ENCODE measurements at places on chromosomes 11 and 22.

GRCh38 chr11:8259306-8259959 is 4.2 kb downstream of the LMO1 start:
- DNase-seq = no peak

- DNase-seq = no peak
Observed at GRCh38 chr11:114340311-114341131, 44.3 kb downstream of the NNMT start.

- no peak for DNase-seq
Observed at GRCh38 chr11:70348608-70349007, 49.7 kb upstream of the CTTN start.

GRCh38 chr11:125180413-125181305 is 16.1 kb downstream of the PKNOX2 start:
- DNase-seq = no peak

- DNase-seq = no peak
Observed at GRCh38 chr22:40678493-40679248, 613 bp upstream of the MCHR1 start.

DNA sequence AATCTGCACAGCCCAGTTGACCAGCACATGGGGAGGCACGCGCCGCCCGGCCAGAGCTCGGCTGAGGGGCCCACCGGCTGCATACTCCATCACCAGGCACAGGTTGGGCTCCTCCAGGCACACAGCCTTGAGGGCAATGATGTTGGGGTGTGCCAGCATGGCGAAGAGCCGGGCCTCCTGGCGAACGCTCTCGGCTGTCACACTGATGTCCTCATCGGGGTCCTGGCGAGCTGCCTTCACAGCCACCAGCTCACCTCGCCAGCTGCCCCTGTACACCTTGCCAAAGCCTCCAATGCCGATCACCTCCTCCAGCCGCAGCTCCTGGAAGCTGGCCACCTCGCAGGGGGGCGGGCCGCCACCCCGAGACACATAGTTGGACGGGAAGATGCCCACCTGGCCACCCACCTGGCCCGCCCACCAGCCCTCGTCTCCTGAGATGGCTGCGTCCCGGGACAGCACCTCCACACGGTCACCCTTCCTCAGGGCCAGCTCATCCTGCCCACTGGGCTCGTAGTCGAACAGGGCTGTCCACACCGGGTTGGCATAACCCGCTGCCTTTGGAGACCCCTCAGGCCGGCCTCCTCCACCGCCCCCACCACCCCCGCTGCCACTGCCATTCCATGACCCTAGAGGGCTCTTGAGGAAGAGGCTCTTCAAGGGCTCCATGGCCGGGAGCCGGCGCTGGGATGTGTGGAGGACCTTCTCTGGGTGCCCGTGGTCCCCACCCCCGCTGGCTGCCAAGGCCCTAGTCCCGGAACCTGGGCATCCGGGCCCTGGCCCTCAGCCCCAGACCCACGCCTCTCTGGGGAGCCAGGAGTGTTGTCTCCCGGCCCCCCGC is 711 bp downstream of the MAP3K11 start:
- DNase-seq = no peak

DNA sequence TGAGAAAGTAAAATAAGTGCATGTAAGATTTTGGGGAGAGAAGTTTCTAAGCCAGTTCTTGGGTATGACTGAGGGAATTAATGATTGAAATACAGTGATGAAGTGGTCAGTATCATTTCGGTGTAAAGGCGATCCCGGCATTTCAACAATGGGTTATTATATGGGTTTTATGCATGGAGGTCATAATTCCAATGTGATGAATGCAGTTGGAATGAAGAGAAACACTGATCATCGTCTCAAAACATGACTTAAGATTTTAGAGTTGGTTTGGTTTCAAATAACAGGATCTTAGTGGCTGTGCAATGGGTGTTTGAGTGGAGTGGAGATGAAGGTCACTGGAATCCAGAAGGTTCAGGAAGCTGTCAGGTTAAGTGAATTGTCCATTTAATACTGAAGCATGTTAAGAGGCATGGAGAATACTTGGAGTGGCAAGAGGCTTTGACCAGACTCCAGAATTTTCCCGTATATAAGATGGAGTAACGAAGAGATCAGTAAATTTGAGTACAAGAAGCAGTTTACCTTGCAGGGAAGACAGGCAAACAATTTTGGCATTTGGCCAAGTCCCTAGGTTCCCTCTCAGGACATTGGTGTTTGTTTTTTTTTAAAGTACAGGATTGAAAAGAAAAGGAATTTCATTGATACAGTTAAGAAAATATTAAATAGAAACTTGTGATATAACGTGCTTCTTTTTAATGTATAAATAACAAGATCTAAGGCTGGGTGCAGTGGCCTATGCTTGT is 96.4 kb upstream of the BIRC3 start:
- DNase-seq = no peak

DNA sequence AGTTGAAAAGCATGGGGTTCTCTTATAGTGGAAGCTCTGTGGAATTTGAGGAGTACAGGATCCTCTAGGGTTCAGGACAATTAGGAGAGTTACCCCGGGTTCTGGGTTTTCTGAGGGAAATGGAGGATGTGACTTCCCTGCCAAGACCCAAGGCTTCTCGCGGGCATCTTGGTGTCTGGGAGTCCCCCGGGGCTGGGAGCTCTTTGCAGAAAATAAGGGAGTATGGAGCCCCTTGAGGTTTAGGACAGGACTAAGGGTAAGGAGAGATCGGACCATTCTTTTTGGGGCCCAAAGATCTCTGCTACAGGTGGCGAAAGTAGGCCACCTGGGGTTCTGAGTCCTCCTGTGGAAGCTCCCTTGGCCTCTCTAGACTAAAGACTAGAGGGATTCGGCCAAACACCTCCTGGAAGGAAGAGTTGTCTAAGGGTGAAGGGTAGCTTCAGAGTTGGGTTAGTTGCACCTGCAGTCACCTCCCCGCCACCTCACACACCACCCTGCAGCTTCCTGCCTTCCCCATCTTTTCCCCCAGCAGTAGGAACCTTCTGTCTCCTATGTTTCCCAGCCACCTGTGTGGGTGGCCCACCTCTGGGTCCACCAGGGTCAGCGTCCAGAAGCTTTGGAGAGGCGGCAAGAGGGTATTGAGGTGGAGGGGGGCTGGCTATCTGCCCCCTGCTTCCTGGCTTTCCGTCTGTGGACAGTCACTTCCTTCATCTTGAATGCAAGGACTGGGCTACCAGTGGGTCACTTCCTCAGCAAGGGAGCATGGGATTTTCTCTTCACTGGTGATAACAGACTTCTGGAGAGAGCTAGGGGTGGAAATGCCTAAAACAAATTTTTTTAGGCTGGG is 908 bp downstream of the LIMK2 start:
- DNase-seq = no peak

GRCh38 chr11:36460220-36460619 is 49.9 kb downstream of the TRAF6 start:
- DNase-seq = no peak

GRCh38 chr11:78346799-78347198 is 70.8 kb downstream of the GAB2 start:
- DNase-seq = no peak

GRCh38 chr11:61417670-61418069 is 12.1 kb downstream of the CPSF7 start:
- no peak for DNase-seq

- DNase-seq = no peak
Observed at GRCh38 chr11:125931668-125932067, 14.2 kb upstream of the VSIG10L2 start.

GRCh38 chr11:63887386-63887999 is 29.5 kb downstream of the RCOR2 start:
- no peak for DNase-seq

GRCh38 chr22:19886605-19887255 is 32.1 kb upstream of the GNB1L start:
- DNase-seq = no peak

DNA sequence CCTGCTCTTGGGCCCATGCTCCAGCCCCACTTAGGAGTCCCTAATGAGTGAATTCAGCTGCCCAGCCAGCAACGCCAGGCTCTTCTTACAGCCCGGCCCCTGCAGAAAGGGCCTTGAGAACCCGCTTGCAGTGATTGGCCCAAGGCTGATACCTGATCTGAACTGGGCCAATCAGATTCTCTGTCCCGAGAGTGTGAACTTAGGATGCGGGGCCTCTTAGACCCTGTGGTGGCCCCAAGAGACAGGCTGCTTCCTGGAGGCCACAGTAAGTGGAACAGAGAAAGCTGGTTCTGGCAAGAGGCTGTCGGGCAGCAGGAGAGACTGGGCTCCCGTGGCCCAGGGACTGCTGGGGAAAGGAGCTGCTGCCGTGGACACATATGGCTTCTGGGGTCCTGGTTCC is 11.5 kb downstream of the VSTM5 start:
- no peak for DNase-seq

GRCh38 chr11:9626496-9627394 is 37.1 kb upstream of the SWAP70 start:
- DNase-seq = no peak

- DNase-seq = no peak
Observed at GRCh38 chr22:44402196-44403111, 89.7 kb upstream of the SHISAL1 start.

DNA sequence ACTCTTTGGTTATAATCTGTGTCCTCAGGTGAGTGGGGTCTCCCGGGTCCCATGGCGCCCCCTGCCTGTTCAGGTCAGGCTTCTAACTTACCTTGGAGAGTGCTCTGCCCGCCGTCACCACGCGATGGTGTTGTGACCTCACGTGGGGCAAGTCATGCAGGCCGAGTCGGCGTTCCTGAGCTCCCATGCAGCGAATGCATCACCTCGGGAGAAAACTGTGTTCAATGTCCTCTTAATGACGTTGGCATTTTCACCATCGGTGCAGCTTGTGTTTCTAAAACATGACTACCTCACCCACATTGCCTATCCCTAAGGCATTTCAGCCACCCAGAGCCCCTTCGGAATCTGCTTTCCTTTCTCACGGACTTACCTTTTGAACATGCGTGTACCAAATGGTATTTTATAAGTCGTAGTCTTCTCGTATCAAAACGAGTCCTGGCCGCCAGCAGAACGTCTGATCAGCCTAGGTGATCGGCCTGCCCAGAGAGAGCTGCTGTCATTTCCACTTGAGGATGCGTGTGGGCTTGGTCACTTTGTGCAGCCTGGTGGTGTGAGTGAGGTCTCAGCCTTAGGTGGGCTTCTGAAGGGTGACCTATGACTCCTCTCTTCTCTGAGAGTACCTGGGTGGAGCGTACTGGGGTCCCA is 64.8 kb downstream of the TBC1D22A start:
- no peak for DNase-seq

DNA sequence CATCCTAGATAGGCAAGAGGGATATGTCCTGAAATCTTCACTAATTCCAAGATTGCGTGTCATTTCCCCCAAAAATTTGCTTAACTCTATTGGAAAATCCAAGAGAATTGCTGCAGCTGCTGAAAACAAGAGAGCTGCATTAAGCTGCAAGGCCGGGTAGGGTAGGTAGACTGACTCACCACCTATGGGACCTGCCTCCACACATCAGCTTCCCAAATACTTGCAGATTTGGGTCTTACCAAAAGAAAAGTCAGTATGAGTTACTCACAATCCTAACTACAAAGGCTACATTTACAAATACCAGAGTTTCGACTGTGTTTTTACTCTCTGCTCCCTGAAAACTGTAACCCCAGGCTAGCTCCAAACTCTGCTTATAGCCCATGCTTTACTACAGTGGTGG is 142.5 kb upstream of the TEAD1 start:
- no peak for DNase-seq

DNA sequence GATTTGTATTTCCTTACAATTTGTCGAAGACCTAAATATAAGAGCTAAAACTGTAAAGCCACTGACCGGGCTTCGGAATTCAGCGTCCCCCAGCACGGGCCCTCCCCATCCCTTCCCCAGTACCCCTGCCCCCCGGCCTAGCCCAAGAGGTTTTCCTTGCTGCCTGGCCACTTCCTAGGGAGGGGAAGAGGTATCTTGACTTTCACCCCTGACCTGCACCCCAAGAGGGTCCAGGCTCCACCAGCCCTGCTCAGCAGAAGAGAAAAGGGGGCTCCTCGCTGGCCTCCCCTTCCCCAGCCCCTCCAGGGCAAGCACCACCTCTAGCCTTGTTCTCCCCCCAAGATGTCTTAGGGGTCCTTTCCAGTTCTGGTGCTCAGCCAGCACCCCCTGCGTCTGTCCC is 26.1 kb upstream of the CARS1 start:
- no peak for DNase-seq

DNA sequence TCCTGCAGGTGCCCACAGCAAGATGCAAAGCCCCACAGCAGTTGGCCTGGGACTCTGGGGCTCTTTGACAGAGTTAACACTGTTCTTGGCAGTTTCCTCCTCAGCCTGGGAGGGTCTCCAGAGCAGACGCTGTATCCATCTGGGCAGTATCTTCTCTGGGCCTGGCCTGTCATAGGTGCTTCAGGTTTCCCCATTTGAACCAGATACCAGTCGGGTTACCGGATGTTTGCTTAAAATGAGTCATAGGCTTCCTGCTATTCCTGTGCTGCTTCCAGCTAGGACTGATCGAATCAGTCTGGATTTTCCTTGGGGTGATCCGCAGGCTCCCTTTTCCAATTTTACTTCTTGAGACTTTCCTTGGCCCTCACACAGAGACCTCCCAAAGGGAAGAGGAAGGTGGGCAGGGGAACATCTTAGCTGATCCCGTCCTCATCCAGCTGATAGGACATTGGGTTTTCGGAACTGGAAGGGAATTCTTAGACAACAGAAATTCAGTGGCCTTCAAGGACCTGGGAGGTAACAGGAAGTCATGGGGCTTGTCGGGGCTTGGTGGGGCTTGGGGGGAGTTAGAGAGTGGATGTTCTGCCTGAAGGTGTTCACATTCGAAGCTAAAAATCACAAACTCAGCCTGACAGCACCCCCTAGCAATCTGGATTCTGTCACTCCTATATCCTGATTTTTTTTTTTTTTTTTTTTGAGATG is 2.4 kb upstream of the RANGAP1 start:
- no peak for DNase-seq

DNA sequence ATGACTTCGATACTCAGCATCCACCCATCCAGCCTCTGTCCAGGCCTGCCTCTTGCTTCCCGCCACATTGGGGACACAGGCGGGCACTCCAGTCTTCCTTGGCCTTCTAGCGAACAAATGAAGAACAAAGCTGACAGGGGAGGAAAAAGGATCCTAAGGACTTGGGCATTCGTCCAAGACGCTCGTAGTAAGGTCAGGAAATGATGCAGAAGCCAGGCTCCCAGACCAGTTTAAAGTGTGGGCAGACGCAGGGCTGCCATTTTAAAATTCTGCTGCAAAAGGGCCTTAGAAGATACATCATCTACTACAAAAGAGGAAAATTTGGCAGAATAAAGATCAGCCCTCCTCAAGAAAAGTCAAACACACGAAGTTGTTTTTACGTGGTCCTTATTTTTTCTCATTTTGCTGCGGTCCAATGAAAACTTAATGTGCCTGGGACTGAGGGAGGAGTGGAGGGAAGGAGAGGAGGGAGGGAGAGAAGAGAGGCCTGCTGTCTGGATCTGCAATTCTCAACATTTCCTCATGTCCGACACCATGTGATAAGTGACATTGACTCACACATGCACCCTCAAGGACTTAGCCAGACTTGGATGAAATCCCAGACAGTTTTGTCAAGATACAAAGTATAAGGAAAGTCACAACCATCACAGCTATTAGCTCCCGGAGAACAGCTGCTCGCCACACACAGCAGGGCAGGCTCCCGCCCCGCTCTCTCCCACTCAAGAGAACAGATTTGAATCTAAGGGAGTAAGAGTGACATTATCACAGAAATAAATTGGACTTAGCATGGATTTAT is 5.7 kb downstream of the DNAL4 start:
- DNase-seq = no peak

DNA sequence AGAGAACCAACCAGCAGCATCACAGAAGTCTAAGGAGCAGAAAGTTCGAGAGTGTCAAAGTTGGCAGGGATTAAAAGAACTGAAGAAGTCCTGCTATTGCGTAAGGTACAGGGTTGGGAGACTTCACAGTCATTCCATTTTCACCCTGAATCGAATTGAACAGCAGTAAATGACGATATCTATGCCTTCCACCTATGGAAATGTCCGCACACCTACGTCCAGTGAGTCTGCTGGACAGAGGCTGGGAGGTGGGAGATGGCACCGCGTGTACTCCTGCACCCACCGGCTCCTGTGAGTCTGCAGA is 116.7 kb downstream of the MICAL3 start:
- no peak for DNase-seq

Measured in C1 segment of cervical spinal cord (tissue), 14 donors.